Heart right ventricle (tissue), 16 donors: ENCODE measurements at places on chromosomes 2 and 18. TPM values are rescaled to one million over a fixed set of nuclear protein-coding genes. Genes with fewer than 3 reads are reported as not detected.
A peak's percentile ranks its signal among the peaks of the same experiment; 100 is the strongest.

DNA sequence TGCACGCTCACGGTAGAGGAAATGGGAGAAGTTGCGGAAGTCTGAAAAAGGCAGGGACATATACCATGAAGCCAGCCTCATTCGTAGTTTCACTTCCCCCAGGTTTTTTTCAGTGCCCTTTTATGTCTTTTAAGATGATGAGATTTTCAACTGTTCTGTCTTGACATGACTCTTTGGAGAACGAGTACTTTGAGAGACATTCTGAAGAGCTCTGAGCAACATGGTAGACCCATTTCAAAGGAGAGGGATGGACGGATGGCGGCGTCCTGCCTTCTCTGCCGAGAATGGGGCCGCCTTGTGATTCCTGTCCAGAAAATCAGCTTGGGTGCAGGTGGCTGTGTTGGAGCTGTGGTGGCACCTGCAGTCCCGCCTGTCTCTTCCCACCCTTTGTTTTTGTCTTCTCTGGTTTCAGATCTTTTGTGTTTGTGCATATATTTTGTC lies 41.7 kb downstream of the SH3BP4 start:
- peaks cover 51% of the 10 kb centered on the region for H3K4me1 ChIP-seq
- no peak for DNase-seq
- H3K4me3 ChIP-seq, result no peak overlapping the region
- H3K27me3 ChIP-seq, result no peaks in the 10 kb centered on the region
- no peaks in the 10 kb centered on the region for H3K36me3 ChIP-seq

Gene MREG
- 0.13 TPM for total RNA-seq

Gene C1GALT1C1L
- total RNA-seq, result 2.2 TPM

DNA sequence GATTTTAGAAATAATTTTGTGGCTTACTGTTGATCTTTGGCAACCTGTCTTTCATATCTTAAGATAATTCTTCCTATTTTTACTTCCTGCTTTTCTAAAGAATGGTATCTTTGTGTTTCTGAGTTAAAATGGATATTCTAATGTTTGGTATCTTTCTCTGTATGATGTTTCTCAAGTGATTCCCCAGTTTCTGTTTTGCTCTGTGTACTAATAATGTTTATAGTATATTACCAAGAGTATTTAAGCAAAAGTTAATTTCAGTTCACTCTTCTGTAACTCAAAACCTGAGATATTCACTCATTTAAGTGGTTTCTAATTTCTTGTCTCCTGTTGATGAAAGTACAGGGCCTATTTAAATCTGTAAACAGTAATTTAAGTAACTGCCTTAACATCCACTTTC lies 58.3 kb downstream of the CCDC150 start:
- DNase-seq, result no peak
- no peak overlapping the region for H3K4me3 ChIP-seq
- no peaks in the 10 kb centered on the region for H3K27me3 ChIP-seq
- no peak overlapping the region for H3K27ac ChIP-seq
- H3K36me3 ChIP-seq, result no peaks in the 10 kb centered on the region

DNA sequence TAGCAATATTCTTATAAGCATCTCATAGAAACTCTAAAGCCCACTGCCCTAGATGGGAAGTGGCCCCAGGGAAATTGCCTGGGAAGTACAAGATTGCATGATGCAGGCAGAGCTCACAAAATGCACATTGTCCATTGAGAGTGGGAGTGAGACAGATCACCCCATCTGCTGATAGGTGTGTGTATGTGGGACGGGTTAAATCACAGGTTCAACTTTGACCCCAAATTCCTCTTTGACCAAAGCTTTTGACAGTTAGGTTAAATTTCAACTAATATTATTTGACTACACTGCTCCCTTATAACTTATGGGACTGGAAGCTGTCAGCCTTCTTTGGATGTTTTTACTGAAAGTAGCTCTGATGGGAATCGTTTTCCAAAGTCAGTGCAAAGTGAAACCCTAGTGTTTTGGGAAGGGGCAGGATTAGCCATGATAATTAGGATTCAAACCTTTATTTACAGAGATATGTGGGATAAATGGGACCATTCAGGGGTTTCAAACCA lies 11.4 kb upstream of the FABP1 start:
- H3K4me3 ChIP-seq, result no peak overlapping the region
- no peaks in the 10 kb centered on the region for H3K27me3 ChIP-seq
- H3K36me3 ChIP-seq, result no peaks in the 10 kb centered on the region
- no peaks in the 10 kb centered on the region for H3K4me1 ChIP-seq

Gene CEP192
- 35.6 TPM for total RNA-seq

DNA sequence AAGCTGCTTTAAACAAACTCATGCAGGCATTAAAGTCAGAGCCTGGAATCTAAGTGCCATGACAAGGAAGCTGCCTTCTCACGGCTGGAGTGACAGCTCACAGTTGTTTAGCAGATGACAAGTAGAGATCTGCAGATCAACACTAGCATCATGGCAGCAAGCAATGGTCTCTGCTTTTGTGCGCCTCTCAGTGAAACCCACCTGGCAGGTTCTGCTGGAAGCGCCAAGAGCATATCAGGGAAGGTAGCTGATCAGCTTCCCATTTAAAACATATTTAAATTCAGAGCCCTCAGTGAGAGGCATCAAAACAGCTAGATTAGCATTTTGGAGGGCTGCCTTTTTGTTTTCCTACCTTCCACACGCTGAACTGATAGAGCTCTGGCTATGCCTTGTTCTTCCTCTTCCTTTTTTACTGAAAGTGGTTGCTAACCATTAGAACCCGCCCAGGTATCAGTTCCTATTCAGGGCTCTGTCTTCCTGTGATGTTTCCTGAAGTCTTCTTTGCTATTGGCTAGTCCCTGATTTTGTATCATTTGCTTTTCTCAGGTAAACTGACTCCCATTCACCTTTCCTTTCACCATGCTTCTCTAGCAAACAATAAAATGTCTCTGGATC lies 70.8 kb downstream of the TMEM200C start:
- no peaks in the 10 kb centered on the region for H3K36me3 ChIP-seq
- DNase-seq, result no peak
- H3K27ac ChIP-seq, result no peak overlapping the region

DNA sequence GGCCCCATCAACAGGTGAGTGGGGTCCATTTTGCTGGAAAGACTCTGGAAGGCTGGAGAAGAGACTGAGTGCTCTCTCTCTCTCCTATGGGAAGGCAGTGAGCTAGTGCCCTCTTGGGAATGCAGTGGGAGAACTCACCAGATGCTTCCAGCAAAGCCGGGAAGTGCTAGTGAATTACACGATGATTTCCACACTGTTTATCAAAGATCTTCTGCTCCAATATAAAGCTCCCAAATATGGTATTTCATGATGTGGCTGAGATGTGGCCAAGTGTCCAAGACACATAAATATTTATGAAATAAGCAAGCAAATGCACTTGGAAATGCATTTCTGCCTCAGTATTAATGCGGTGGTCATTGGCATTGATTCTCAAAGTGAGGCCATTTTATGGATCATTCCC lies 135.9 kb downstream of the VAPA start:
- no peaks in the 10 kb centered on the region for H3K36me3 ChIP-seq
- no peak overlapping the region for H3K4me3 ChIP-seq
- no peak for DNase-seq
- no peak overlapping the region for H3K27ac ChIP-seq

Gene UBXN4
- total RNA-seq, result 69.7 TPM

DNA sequence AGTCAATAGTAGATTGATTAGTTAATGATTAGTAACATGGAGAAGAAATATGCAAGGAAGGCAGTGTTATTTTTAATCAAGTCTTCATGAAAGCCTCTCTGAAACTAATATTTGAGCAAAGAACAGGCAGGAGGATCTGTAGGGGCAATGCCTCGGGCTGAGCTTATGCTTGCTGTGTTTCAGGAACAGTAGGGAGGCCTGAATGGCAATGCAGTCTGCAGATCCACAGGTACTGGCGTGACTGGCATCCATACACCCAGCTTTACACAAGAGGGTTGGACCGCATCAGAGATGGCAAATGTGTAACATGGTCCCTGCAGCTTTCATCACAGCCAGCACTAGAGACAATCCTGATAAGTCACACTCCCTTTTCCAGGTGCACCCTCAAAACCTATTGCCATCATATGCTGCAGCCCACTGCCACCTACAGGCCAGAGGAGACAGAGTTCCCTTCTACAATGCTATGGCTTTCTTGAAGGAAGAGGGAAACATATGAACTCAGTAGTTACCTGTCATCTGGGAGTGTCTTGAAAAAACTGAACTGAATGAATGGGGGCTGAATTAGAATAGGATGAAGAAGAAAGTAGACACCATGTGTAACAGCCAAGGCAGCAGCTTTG lies 582.4 kb upstream of the RAB6C start:
- H3K27me3 ChIP-seq, result no peaks in the 10 kb centered on the region
- no peak for DNase-seq
- no peak overlapping the region for H3K27ac ChIP-seq
- H3K4me3 ChIP-seq, result no peak overlapping the region

GRCh38 chr2:223884399-223884798 lies 47.0 kb upstream of the AP1S3 start:
- no peak for DNase-seq
- H3K36me3 ChIP-seq, result peaks cover 96% of the 10 kb centered on the region
- H3K4me1 ChIP-seq, result no peaks in the 10 kb centered on the region
- H3K27me3 ChIP-seq, result no peaks in the 10 kb centered on the region
- no peak overlapping the region for H3K4me3 ChIP-seq

Gene CCDC121
- total RNA-seq, result 4.7 TPM

Gene GTF2A1L
- total RNA-seq, result not detected

GRCh38 chr18:3995476-3996102 lies 459.5 kb downstream of the DLGAP1 start:
- H3K36me3 ChIP-seq, result no peaks in the 10 kb centered on the region
- no peak overlapping the region for H3K4me3 ChIP-seq
- H3K27me3 ChIP-seq, result no peaks in the 10 kb centered on the region
- DNase-seq, result no peak
- peaks cover 18% of the 10 kb centered on the region for H3K4me1 ChIP-seq
- no peak overlapping the region for H3K27ac ChIP-seq

DNA sequence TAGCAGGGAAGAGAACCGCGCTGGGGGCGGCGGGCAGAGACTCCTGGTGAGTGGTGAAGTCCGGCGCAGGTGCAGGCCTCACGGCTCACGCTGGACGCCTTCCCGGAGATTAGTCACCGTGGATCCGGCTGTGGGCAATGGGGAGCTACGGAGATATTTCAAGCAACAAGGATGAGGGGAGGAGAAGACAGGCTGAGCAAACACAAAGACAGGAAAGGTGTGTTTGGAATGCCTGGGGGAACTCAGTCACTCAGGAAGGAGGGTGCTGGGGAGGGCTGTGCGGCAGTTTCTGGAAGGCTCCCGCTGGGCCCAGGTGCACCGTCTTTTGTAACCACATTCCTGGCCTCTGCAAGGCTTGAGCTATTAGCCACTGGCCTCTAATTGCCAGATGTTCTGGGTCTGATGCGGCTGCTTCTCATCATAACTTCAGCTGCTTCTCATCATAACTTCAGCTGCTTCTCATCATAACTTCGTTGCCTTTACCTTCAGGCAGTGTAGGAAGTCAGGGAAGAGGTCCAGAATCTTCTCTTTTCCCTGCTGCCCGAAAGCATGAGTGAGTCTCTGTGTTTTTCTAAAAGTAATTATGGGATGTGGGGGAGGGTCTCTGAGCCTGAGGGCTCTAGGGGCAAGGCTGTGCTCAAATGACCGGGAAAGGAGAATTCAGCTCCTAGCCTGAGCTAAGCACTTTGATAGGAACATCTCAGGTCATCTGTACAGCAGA lies 118.9 kb downstream of the PXDN start:
- no peaks in the 10 kb centered on the region for H3K27me3 ChIP-seq
- DNase-seq, result peak; percentile 60
- H3K4me3 ChIP-seq, result no peak overlapping the region
- peaks cover 23% of the 10 kb centered on the region for H3K4me1 ChIP-seq
- H3K27ac ChIP-seq, result peak overlapping the region; percentile 43
- peaks cover 13% of the 10 kb centered on the region for H3K36me3 ChIP-seq

Gene COLEC12
- 5.3 TPM for total RNA-seq

Gene EGR4
- not detected for total RNA-seq

- H3K27me3 ChIP-seq, result no peaks in the 10 kb centered on the region
- no peak overlapping the region for H3K4me3 ChIP-seq
- peaks cover 5% of the 10 kb centered on the region for H3K4me1 ChIP-seq
- no peak for DNase-seq
Measured at GRCh38 chr18:75162467-75162866, 46.5 kb downstream of the PTGR3 start.

Gene OR6B3
- total RNA-seq, result not detected
